Activated naive CD4-positive, alpha-beta T cell treated with anti-CD3 and anti-CD28 coated beads for 36 hours (primary cell): ENCODE measurements at places on chromosomes 7 and 10.

GRCh38 chr7:112188257-112188656 lies 17.9 kb downstream of the DOCK4 start:
- DNase-seq: no peak

GRCh38 chr7:1175967-1176851 lies 16.2 kb upstream of the ZFAND2A start:
- peak; percentile 90 for DNase-seq

- no peak for DNase-seq
Observed at GRCh38 chr7:151132461-151133205, 34.9 kb downstream of the GBX1 start.

DNA sequence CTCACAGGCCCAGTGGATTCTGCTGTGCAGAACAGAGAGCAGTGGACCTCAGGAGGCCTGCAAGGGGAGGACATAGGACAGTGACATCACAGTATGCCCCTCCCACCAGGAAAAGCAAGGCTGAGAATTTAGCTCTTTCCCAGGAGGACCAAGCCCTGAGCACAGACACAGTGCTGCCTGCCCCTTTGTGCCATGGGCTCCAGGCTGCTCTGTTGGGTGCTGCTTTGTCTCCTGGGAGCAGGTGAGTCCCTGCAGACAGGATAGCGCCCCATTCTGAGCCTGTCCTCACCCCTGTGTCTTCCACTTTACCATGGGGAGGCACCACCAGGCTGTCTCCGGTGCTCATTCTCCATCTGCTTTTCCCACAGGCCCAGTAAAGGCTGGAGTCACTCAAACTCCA lies 63.0 kb upstream of the PRSS58 start:
- DNase-seq: no peak

DNA sequence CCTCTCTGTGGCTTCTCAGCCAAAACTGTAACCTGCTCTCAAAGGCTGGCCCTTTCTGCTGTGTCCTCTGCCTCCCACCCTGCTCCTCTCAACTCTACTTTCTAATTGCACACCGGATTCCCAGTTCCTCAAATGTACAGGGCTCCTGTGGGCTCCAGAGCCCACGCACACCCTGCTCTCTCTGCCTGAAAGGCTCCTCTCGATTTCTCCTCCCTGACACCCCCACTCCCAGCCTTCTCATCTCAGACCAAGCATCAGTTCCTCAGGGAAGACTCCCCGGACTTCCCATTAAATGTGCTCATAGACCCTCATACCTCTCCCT lies 111.7 kb upstream of the STEAP1B start:
- no peak for DNase-seq

- no peak for DNase-seq
Observed at GRCh38 chr7:32158076-32158475, 87.9 kb upstream of the PDE1C start.

DNA sequence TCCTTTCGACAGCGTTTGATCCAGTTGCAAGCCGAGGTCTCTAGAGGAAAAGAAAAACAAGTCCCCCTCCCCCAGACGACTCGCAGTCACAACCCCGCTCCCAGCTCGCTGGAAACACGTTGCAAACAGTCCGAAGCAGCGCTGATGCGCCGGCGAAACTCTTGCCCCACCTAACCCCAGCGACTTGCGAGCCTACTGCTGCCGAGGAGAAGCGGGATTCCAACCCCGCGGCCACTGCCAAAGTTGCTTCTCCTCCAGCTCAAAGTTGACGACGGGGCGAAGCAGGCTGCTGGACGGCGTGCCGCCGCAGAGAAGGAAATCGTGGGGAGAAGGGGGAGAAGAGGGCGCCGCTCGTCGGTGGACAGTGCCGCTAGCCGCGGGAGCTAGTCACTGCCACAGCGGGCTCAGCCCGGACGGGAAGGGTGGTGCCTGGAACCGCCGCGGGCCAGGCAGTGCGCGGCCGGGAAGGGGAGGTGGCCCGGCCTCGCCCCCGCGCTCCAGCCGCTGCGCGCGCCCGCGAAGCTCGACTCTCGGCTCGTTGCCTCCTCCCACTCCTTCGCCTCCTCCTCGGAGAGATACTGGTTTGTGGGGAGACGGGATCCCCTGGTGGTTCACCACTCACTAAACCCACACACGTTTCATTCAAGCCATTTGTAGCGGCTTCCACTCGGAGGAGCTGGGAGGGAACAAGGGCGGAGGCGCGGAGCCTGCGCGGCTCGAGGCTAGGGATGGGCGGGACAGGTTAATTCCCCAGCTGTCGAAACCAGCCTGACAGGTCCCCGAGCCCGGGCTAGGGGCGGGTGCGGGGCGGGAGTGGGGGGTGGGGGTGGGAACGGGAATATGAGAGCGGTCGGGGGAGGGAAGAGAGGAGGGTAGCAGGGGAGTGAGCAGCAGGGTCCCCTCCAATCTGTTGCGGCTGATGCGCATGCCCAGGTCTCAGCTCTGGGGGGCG lies at the start of gene GPR37:
Gene GPR37 (minus strand): TSS at position 392 of the 952 bp plus-strand sequence. CDS start 816 bp downstream, outside the sequence.
- peak; percentile 54 for DNase-seq

GRCh38 chr7:20738518-20739481 lies 47.9 kb downstream of the SP8 start:
- no peak for DNase-seq

- DNase-seq: no peak
Observed at GRCh38 chr7:13538669-13539068, 450.8 kb downstream of the ETV1 start.

DNA sequence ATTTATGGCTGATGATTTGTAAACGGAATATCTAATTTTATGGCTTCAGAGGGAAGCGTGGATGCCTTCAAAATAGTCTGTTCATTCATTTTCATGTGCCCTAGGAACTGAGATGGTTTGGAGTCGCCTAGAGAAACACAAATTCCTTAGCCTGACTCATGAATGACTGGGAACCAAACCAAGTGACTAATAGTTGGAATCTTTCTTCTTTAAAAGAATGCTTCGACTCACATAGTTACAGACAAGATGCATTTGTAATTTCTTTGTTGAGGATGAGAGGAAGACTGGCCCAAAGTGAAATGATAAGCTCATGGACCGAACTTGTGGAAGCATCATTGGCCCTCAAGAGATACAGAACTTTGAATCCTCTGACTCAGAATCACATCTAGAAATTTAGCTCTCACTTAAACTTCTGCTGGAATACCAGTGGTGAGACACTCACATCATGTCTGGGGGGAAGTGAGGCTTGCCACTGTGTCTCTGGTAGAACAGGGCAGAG lies 1107.2 kb downstream of the NRG3 start:
- DNase-seq: no peak

DNA sequence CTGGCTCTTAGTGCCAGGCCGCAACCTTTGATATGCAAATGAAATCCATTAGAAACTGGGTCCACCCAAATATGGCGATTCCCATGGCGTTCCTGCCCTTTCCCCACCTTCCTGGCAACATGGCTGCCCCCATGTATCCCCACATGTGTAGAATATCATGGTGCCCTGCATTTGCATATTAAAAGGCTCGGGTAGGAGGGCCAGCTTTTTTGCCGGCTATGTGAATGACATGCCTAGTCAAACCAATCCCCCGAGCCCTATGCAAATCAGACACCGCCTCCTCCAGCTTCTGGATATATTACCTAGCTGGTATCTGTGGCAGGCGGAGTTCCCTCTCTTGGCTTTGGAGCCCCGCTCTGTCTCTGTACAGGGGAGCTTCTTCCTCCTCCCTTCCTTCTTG lies 18.3 kb downstream of the MMS19 start:
- no peak for DNase-seq

DNA sequence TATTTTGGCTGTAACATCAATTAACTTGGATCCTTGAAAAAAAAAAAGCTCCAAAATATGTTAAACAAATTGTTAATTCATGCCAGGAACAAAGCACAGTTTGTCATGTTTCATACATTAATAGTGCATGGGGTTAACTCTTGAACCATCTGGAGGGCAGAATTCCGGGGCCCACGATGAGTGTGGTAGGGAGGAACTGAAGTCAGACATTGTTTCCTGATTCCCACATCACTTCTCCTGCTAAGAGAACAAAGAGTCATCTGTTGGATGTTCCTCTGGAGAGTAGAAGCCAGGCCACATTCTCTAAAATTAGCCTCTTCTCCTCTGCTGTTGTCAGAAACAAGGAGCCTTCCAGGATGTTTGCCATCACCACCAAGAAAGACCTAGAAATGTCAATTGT lies 54.6 kb downstream of the TMEM178B start:
- DNase-seq: no peak

- DNase-seq: no peak
Observed at GRCh38 chr7:2802504-2803341, 41.4 kb downstream of the GNA12 start.

DNA sequence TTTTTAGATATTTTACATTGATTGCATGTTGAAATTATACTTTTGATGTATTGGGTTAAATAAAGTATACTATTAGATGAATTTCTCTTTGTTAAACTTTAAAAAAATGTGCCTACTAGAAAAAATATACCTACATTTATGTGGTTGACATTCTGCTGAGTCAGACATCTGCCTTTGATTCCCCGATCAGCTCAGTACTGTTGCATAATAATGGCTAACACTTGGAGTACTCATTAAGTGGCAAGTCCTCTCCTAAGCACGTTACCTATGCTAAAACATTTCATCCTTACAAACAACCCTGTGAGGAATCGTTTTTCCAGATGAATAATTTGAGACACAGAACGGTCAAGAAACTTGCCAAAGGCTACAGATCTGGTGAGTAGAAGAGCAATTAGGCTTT lies 14.0 kb upstream of the SEM1 start:
- no peak for DNase-seq

DNA sequence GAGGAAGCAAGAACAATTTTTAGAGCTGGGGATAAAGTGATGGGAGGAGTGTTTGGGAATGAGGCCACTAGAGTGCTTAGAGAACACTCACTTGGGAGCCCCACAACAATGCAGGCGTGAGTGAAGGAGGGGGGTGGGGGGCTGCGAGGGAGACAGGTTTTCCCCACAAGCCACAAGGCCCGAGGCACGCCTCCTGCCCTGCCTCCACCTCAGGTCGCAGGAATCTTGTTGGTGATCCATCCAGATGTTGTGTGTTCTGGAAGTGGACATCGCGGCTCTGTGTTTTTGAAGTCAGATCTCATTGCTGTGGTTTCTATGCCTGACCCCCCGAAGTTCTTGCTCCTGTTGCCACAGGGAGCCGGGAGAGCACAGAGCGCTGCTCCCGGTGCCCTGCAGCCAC lies 178.0 kb upstream of the BMPER start:
- DNase-seq: no peak

DNA sequence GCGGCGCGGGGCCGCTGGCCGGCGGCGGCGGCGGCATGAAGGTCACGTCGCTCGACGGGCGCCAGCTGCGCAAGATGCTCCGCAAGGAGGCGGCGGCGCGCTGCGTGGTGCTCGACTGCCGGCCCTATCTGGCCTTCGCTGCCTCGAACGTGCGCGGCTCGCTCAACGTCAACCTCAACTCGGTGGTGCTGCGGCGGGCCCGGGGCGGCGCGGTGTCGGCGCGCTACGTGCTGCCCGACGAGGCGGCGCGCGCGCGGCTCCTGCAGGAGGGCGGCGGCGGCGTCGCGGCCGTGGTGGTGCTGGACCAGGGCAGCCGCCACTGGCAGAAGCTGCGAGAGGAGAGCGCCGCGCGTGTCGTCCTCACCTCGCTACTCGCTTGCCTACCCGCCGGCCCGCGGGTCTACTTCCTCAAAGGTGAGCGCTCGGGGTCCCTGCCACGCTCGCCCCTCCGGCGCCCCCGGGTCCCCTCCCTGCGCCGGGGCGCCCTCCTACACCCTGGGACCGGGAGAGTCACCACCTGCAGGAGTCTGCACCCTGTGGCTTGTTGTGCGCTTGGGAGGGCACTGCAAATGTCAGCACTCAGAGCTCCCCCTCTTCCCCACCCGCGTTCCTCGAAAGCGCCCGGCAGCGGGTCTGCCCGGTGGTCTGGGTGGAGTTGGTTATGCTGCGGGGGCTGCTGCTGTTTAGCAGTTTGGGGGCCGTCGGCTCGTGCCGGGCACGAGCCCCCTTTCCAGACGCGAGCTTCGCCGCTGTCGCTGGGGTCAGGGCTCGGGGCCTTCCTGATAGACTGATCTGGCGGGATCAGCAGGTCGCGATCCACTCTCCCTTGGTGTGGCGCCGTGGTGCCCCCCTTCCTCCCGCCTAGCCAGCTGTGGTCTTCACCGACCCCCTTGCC lies 627 bp downstream of the DUSP5 start:
- peak; percentile 63 for DNase-seq

DNA sequence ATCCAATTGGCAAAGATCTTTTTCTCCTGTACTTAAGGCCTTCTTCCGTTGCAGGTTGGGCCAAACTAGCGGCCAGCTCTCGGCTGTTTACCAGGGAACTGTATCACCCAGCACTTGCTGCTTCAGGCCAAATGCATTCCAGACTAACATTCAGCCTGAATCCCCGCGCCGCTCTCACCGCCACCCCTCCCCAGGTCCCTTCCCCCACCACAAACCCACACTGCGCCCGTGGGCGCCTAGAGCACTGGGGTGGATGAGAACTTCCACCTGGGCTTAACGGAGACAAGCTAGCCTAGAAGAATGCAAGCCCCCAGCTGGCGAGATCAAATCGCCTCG lies 676 bp downstream of the TCAF1 start:
- no peak for DNase-seq

DNA sequence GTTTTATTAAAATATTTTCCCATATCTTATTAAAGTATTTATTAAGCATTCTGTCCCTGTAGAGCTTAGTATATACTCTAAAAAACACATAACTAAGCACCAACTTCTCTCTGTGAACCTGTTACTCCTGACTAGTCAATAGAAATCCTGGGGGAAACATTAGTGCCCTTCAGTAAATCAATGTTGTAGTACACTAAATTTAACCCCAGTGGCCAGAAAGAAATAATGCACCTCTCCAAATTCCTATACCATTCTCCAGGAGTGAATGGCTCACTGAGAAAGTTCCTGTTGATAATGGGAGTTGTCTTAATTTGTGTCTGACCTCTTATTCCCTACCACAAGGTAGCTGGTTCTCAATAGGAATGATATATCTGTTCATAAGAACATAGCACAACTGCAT lies 188.2 kb downstream of the SEMA3D start:
- DNase-seq: no peak

GRCh38 chr7:92244808-92245486 lies 767 bp downstream of the KRIT1 start:
- DNase-seq: peak; percentile 49

- DNase-seq: no peak
Observed at GRCh38 chr7:134874407-134874806, 95.0 kb downstream of the CALD1 start.

DNA sequence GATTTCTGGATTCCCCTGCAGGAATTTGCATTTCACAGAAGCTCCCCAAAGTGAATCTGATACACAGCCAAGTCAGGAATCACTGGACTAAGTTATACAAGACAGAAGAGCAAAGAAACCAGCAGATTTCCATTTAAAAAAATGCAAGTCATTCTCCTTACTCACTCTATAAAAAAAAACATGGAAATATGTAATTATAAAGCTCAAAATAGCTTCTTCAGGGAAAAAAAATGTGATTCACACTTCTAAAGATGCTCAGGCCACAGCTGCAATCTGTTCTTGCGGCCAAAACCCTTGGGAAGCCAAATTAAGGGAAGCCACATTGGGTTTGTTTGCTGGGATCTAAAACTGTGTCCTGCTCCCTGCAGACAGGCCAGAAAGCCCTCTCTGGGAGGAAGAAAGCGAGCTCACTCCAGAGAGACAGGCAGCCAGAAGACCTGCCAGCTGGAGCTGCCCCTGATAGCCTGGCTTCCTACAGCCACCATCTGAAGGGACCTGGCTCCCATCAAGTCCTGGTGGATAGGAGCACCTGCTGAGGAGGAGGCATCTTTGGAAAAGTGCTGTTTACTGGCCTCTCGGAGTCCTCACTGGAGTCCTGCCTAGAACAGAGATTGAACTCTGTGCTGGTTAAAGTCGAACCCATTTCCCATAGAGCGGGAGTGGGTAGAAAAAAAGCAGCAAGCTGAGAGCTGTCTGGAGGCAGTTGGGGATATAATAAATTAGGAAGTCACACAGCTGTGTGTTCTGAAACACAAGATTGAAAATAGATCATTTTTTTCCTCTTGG lies 359.2 kb upstream of the AOAH start:
- DNase-seq: no peak

- DNase-seq: no peak
Observed at GRCh38 chr10:1002425-1003006, 14.3 kb downstream of the GTPBP4 start.
